Stimulated activated CD4-positive, alpha-beta T cell treated with anti-CD3 and anti-CD28 coated beads, Interleukin-15, amount 100 ng/mL, for 1 hour (primary cell): ENCODE measurements at places on chromosomes 4 and X.

DNA sequence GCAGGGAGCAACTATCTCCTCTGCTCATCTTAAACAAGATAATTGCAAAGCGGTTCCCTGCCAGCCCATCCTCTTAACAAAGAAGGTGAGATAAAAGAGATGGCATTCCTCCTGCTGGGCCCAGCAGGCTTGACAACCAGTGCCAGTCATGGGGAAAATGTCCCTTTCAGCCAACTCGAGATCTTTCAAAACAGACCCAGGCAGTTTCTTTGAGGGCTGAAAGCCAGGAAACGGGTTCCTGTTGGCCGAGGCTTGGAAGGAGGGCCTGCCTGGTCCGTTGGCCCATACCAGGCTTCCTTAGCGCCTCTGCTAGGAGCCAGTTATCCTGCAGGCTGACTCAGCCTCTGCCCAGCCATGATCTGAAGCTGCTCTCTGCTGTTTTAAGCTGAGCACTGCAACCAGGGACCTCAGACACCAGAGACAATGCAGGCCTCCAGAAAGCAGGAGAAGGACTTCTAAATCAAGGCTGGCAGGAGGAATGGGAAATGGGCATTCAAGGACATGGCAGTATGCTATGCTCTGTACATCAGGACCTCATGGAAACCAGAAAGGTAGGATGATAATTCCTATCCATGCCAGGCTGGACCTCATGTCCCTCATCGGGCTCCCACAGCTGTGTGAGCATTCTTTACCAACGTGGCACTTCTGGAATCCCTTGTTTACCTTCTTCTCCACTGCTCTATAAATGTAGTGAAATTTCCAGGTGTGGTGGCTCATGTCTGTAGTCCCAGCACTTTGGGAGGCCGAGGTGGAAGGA is 42.4 kb upstream of the SLC2A9 start:
- no peak for DNase-seq

DNA sequence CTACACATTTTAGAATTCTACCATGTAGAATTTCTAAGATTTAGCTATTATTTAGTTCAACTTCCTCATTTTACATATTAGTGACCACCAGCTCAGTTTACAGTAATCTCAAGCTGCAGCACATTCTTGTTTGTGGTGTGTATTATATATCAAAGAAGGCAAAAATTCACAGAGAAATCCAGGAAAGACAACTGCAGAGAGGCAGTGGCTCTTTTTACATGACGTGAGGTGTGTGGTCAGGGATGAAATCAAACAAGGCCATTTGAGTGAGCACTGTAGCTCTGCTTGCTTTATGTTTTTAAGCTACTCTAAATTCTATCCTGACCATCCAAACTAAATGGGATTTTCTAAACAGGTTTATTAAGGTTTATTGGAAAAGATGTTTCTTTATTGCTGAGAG is 71.1 kb downstream of the COL25A1 start:
- no peak for DNase-seq

DNA sequence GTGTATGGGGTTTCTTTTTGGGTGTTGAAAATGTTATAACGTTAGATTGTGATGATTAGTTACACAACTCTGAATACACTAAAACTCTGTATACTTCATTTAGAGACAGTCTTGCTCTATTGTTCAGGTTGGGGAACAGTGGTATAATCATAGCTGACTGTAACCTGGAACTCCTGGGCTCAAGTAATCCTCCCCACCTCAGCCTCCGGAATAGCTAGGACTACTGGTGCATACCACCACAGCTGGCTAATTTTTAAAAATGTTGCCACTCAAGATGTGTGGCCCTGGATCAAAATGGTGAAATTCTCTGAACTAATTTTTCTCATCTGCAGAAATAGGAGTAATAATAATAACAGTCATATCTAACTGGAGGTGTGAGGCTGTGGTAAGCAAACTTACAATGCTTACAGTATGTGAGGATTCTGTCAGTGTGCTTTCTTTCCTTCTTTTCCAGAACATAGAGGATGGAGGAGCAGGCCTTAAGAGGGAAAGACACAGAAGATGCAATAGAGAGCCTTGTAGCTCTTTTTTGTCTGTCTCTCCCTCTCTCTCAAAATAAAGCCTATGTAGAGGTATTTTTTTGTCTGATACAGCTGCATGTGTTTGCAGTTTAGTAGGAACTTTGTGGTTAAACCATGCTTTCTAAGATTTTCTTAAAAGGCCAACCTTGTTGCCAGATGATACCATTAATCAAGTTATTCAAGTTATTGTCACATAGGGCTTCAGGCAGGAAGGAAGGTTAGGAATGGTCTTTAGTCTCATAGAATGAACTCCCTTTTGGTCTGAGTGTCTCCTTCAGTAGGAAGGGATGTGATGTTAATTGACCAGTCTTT is 7.5 kb downstream of the ADD1 start:
- DNase-seq, result no peak

- DNase-seq, result no peak
Measured at GRCh38 chr4:3701736-3702560, 64.2 kb upstream of the ADRA2C start.

GRCh38 chr4:114599231-114599902 is 760 bp downstream of the UGT8 start:
- no peak for DNase-seq

DNA sequence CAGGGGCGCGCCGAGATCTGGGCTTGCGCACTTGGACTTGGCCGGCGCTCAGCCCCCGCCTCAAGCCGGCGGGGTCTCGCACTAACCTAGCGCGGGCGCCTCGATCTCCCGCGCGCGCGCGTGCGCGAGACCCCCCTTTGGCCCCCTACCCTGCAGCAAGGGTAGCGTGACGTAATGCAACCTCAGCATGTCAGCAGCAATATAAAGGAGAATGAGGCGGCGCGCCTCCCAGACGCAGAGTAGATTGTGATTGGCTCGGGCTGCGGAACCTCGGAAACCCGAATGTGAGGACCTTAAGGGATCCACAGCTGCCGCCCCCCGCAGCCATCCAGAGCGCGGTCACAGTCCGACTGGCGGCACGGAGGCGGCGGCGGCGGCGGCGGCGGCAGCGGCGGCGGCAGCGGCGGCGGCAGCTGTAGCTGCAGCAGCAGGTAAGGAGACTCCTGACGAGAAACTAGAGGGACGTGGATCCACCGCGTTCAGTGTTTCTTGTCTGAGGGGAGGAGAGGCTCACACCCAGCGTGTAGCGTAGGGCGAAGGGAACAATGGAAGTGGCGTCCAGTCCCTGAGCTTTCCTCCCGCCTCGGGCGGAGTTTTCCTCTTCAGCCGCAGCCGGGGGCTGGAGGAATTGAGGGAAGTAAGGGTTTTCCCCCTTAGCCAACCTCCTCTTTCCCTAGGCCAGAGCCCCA is at the start of the genes SATL1 and ZNF711:
TSS of gene SATL1 (minus strand) at position 19 of the 689 bp plus-strand sequence. CDS start 134,811 bp downstream, outside the sequence.
TSS of gene ZNF711 (plus strand) at position 231 of the 689 bp plus-strand sequence. CDS start 3,582 bp downstream, outside the sequence.
- no peak for DNase-seq
